ENCODE measurements at places on chromosomes 16 and 17.

- no peak for DNase-seq
These were observed 25.0 kb downstream of the TMEM94 start for GRCh38 chr17:75481194-75482068.

DNA sequence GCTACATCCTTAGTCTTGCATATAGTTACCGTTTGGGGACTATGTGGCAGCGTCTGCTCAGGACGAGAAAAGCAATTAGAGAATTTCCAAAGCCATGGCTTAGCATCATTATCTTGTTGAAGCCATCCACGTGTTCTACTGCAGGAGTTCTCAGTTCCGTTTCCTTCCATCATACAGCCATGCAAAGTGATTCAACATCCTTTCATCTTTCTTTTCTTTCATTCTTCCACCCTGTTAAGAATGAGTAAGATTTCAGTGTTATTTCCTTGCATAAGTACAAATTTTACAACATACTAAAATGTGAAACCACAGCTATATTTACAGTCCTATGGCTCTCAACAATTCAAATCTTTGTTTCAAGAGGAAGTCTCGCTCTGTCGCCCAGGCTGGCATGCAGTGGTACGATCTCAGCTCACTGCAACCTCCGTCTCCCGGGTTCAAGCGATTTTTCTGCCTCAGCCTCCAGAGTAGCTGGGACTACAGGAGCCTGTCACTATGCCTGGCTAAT, 3.8 kb downstream of the MARF1 start:
- DNase-seq = no peak

- DNase-seq = no peak
These were observed 6.5 kb downstream of the WWP2 start for GRCh38 chr16:69768666-69769065.

GRCh38 chr16:2490190-2491105, 15.5 kb downstream of the TBC1D24 start:
- no peak for DNase-seq

DNA sequence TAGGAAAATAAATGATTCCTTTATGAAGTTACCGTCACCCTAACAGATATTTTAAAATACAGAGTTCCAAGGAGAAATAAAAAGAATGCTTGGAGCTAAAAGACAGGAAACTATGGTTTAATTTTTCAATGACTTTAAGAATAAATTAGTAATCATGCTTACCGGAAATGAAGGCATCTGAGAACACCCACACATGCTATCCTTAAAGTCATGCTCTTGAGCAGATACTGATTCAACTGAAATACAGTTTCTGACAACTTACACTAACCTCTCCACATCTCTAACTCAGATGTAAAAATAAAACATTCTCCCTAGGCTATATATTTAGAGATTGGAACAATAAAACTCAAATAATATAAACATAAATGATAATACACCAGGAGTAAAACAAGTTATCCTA, 7.8 kb downstream of the PSMD12 start:
- no peak for DNase-seq

GRCh38 chr16:48284772-48285409, 37.6 kb upstream of the ABCC11 start:
- no peak for DNase-seq

DNA sequence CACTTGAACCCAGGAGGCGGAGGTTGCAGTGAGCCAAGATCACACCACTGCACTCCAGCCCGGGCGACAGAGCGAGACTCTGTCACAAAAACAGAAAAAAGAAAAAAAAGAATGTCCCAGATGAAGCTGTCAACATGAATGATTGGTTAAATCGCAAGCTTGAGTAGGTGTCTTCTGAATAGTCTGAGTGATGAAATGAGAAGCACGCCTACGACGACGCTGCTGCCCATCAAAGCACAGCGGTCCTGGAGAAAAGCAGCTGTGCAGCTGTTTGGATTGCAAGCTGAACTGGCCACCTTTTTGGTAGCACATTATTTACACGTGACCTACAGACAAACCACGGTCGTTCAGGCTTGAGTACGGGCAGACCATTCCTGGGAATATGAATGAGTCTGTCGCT, 12.5 kb downstream of the ADCY9 start:
- no peak for DNase-seq

GRCh38 chr17:57186226-57187019, 69.9 kb upstream of the MSI2 start:
- DNase-seq = no peak

Data from stimulated activated CD8-positive, alpha-beta memory T cell treated with anti-CD3 and anti-CD28 coated beads, Interleukin-7, amount 100 ng/mL, for 48 hours (primary cell).